ENCODE measurements at places on chromosomes 16 and 17.

GRCh38 chr17:45405250-45406086 is 27.2 kb downstream of the ARHGAP27 start:
- peak; percentile 95 for DNase-seq
- peak overlapping the region; percentile 95 for H3K27ac ChIP-seq
- peaks cover 8% of the 10 kb centered on the region for H3K4me1 ChIP-seq
- peaks cover 26% of the 10 kb centered on the region for H3K36me3 ChIP-seq

DNA sequence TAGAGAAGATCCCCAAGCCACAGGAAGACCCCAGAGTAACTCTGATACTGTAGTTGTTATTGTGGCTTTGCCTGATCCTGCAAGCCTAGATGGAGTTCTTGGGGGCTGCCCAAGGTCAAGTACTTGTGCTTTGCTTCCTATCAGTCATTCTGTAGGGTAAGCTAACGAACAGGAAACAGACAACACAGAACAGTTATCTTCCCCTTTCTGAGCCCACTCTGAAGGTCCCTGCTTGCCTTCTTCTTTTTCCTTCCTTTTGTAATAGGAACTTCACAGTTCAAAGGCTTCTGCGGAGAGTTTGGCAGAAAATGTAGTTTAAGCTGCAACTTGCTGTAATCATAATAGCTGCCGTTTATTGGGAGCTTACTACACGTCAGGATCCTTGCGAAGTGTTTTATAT is 494.1 kb upstream of the ERCC4 start:
- no peak overlapping the region for H3K4me3 ChIP-seq
- H3K4me1 ChIP-seq: no peaks in the 10 kb centered on the region
- H3K27me3 ChIP-seq: no peaks in the 10 kb centered on the region
- no peak overlapping the region for H3K27ac ChIP-seq
- no peaks in the 10 kb centered on the region for H3K36me3 ChIP-seq
- DNase-seq: no peak

DNA sequence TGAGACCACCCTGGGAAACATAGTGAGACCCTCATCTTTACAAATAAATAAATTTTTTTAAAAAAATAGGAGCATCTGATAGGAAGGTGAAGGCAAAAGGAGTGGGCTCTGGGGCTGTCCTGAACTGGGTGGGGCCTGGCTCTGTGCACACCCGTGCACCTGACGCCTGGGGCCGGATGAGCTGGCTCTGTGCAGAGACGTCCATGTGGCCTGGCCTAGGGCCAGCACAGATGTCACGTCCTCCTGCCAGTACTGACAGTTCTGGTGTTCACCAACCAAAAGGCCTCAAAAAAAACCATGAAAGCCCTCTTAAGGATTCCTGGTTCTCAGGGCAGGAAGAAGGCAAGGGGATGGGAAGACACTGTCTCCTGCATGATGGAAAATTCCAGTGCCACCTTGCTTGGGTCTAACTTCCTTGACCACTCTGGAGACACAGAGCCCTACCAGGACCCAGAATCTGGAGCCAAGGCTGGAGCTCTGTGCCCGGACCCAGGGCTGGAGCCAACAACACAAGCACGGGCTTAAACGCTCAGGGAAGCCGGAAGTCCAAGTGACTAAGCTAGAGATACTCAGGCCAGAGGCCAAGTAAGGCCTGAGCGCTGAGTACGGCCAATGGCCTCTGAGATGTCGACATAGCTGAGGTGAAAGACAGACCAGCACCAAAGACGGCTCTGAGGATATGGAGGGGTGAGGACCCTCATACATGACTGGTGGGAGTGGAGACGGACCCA is 32.9 kb downstream of the COPRS start:
- no peaks in the 10 kb centered on the region for H3K4me1 ChIP-seq
- H3K27me3 ChIP-seq: no peaks in the 10 kb centered on the region
- no peak for DNase-seq
- no peak overlapping the region for H3K27ac ChIP-seq
- no peak overlapping the region for H3K4me3 ChIP-seq

DNA sequence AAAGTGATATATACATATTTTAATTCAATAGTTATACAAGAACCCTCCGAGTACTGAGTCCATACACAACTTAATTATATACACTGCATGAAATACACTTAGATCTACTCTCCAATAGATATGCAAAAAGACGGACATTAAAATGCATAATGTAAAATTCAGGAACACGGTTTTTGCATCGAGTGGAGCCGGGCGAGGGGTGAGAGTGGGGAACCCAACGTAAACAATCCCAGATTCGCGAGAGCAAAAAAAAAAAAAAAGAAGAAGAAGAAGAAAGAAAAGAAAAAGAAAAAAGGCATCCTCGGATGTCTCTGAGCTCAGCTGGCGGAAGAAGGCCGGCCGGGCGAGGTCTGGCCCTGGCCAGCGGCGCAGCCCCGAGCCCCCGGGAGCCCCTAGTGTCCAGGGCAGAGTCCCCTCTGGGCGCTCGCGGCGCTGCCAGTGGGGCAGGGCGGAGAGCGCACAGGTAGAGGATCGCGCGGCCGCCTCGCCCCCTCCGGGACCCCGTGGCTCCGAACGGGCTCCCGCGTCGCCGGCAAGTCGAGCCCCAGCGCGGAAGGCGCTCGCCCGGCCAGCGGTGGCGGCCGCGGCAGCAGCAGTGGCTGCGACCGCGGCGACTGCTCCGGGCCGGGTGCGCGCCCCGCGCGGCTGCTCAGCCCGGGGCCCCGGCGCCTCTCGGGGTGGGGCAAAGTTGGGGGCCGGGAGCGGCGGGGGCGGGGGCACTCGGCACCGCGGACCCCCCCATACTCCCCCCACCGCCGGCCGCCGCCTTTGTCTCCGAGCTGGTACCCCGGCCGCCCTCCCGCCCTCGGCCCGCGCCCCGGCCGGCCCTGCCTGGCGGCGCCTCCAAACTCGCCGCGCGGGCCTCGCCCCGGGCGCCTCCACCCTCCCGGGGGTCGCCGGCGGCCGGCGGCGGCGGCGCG is 9.6 kb upstream of the ZFHX3 start:
- no peaks in the 10 kb centered on the region for H3K36me3 ChIP-seq
- H3K27me3 ChIP-seq: no peaks in the 10 kb centered on the region
- peak overlapping the region; percentile 80 for H3K4me3 ChIP-seq
- H3K4me1 ChIP-seq: peaks cover 12% of the 10 kb centered on the region

- no peak overlapping the region for H3K27ac ChIP-seq
- peaks cover 6% of the 10 kb centered on the region for H3K4me1 ChIP-seq
- DNase-seq: no peak
- H3K36me3 ChIP-seq: no peaks in the 10 kb centered on the region
- H3K4me3 ChIP-seq: no peak overlapping the region
- no peaks in the 10 kb centered on the region for H3K27me3 ChIP-seq
Observed at GRCh38 chr17:47902039-47902744, 6.2 kb downstream of the SP2 start.

DNA sequence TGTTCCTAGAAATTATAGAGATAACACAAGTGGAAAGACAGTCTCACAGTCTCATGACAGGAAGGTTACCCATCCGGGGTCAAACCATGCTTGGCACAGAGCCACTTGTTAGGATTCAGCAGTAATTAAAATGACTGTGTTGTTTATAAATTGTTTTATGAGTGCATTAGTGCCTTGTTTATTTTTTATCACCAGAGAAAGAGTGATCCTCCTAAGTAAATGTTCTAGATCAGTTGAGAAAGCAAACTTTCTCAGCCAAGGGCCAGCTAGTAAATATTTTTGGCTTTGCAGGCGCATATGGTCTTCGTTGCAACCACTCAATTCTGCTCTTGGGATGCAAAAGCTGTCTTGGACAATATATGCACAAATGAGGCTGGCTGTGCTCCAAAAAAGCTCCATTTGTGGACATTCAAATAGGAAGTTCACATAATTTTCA is 253.9 kb upstream of the CACNG5 start:
- DNase-seq: peak; percentile 32
- H3K4me1 ChIP-seq: no peaks in the 10 kb centered on the region
- no peaks in the 10 kb centered on the region for H3K36me3 ChIP-seq
- H3K27me3 ChIP-seq: no peaks in the 10 kb centered on the region

DNA sequence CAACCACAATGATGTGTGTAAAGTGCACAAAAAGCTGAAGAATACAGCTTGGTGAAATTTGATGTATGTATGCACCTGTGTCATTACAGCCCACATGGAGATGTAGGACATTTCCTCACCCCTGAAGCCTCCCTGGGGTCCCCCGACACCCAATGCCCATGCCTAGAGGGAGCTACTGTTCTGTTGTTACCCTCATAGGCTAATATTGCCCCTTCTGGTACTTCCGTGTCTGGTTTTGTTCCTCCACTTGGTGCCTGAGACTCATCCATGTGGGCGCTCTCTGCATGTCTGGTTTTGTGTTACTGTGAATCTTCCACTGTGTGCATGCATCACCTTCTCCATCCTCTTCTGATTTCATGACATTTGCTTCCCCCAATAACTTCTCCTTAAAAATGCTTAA is 18.6 kb downstream of the TNFRSF13B start:
- H3K27ac ChIP-seq: no peak overlapping the region
- no peak overlapping the region for H3K4me3 ChIP-seq
- H3K27me3 ChIP-seq: no peaks in the 10 kb centered on the region
- H3K36me3 ChIP-seq: no peaks in the 10 kb centered on the region
- H3K4me1 ChIP-seq: no peaks in the 10 kb centered on the region

- no peak overlapping the region for H3K27ac ChIP-seq
- H3K36me3 ChIP-seq: no peaks in the 10 kb centered on the region
- no peak overlapping the region for H3K4me3 ChIP-seq
Observed at GRCh38 chr16:24717411-24717810, 12.0 kb upstream of the TNRC6A start.

GRCh38 chr17:30922235-30923030 is 688 bp downstream of the ADAP2 start:
- H3K27me3 ChIP-seq: no peaks in the 10 kb centered on the region
- peak; percentile 44 for DNase-seq
- H3K4me1 ChIP-seq: no peaks in the 10 kb centered on the region
- peak overlapping the region; percentile 45 for H3K4me3 ChIP-seq
- H3K36me3 ChIP-seq: no peaks in the 10 kb centered on the region

- H3K4me1 ChIP-seq: peaks cover 11% of the 10 kb centered on the region
- H3K4me3 ChIP-seq: no peak overlapping the region
- no peak overlapping the region for H3K27ac ChIP-seq
- H3K36me3 ChIP-seq: peaks cover 11% of the 10 kb centered on the region
Observed at GRCh38 chr17:82386255-82386831, 14.8 kb downstream of the UTS2R start.

- H3K4me3 ChIP-seq: no peak overlapping the region
- H3K27me3 ChIP-seq: no peaks in the 10 kb centered on the region
- H3K36me3 ChIP-seq: peaks cover 31% of the 10 kb centered on the region
- no peaks in the 10 kb centered on the region for H3K4me1 ChIP-seq
- no peak overlapping the region for H3K27ac ChIP-seq
Observed at GRCh38 chr17:4215882-4216570, 47.8 kb downstream of the ANKFY1 start.

- DNase-seq: peak; percentile 25
- peaks cover 4% of the 10 kb centered on the region for H3K4me1 ChIP-seq
- H3K4me3 ChIP-seq: no peak overlapping the region
- H3K36me3 ChIP-seq: no peaks in the 10 kb centered on the region
- no peak overlapping the region for H3K27ac ChIP-seq
- H3K27me3 ChIP-seq: no peaks in the 10 kb centered on the region
Observed at GRCh38 chr17:78583091-78583490, 5.9 kb upstream of the DNAH17 start.
